ENCODE measurements at places on chromosomes 7 and 10.

- no peak for DNase-seq
Observed at GRCh38 chr7:55343860-55344606, 21.1 kb upstream of the LANCL2 start.

GRCh38 chr7:22549667-22550513 lies 49.9 kb upstream of the STEAP1B start:
- peak; percentile 16 for DNase-seq

- DNase-seq, result no peak
Observed at GRCh38 chr10:108450280-108450679, 1285.8 kb upstream of the SORCS1 start.

DNA sequence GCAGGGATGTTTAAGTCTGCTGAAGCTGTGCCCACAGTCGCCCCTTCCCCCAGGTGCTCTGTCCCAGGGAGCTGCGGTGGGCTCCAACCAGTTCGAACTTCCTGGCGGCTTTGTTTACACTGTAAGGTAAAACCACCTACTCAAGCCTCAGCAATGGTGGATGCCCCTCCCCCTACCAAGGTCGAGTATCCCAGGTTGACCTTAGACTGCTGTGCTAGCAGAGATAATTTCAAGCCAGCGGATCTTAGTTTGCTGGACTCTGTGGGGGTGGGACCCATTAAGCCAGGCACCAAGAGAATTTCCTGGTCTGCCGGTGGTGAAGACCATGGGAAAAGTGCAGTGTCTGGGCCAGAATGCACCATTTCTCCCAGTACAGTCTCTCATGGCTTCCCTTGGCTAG lies 56.0 kb downstream of the CCDC7 start:
- no peak for DNase-seq

GRCh38 chr10:10946801-10947200 lies 70.9 kb upstream of the CELF2 start:
- DNase-seq, result no peak

GRCh38 chr7:28477041-28477442 lies 64.7 kb downstream of the CREB5 start:
- DNase-seq, result no peak

- DNase-seq, result no peak
Observed at GRCh38 chr7:380711-381210, 90.8 kb downstream of the FOXL3 start.

GRCh38 chr7:21984042-21984441 lies 38.3 kb upstream of the CDCA7L start:
- DNase-seq, result no peak

DNA sequence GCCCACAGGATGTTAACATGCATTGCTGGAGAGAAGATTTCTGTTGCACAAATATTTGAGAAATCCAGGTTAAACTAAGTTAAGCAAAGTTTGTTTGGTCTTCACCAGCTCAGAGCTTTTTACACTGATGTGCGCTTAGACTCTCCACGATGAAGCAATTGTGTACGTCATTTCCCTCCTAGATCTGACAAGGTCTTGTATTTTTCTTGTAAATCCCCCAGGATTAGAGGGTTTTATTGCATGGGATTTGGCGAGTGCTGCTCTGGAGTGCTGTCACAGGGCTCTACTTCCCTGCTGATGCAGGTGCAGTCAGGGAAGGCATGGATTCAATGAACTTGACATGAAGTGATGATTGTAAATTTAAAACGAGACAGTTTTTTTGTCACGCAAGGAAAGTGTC lies 173.3 kb downstream of the PDE1C start:
- peak; percentile 89 for DNase-seq

DNA sequence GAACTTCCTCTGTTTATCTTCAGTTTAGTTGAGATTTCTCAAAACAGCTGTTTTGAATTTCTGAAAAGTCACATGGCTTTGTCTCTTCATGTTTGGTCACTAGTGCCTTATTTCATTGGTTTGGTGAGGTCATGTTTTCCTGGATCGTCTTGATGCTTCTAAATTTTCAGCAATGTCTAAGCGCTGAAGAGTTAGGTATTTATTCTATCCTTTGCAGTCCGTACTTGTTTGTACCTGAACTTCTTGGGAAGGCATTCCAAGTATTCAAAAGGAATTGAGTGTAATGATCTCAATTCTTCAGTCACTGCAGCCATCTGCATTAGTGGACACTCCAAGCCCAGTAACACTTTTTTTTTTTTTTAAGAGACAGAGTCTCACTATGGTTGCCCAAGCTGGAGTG lies 67.7 kb downstream of the HERC4 start:
- DNase-seq, result no peak

DNA sequence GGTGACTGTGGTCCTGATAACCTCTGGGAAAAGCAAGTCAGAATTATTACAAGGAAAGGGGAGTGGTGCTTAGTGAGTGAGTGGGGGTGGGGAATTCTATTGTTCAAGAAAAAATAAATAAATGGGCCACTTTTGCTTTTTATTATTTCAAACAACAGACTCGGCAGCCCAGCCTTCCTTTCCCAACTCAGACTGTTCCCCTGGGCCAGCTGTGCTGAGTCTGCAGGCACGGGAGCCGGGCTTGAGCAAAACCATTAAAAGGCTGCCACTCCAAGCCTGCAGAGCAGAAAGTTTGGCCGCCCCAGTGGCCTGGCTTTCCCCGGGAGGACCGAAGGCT lies 90.0 kb downstream of the PLXNA4 start:
- no peak for DNase-seq

GRCh38 chr10:86755740-86756510 lies 494 bp upstream of the BMPR1A start:
- DNase-seq, result peak; percentile 91

DNA sequence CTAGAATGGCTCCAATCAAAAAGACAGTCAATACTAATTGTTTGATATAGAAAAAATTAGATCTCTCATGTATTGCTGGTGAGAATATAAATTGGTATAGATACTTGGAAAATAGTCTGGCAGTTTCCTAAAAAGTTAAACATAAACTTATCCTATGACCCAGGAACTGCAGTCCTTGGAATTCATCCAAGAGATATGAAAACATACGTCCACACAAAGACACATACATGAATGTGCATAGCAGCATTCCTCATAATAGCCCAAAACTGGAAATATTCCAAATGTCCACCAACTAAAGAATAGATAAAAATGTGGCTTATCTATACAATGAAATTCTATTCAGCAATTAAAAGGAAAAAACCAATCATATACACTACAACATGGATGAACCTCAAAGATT lies 128.4 kb downstream of the ZFAND4 start:
- no peak for DNase-seq

- no peak for DNase-seq
Observed at GRCh38 chr7:105792488-105793370, 83.7 kb downstream of the ATXN7L1 start.

DNA sequence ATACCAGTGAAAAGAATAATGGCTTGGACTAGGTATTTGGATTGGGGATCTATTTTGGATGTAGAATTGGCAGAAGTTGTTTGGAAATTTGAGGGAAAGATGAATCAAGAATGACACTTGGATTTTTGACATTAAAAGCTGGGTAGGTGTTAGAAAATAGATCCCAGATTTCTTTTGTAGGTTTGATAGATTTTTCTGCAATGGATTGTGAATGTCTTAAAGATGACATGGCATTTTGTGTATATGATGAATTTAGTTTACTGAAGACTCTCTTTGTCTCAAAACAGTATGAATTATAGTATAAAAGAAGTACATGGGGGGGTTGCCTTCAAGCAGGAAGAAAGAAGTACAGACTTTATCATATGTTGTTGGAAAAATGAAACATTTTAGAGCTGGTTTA lies 75.8 kb downstream of the MPLKIP start:
- no peak for DNase-seq

GRCh38 chr10:1206601-1207000 lies 150.4 kb downstream of the WDR37 start:
- no peak for DNase-seq
